ENCODE measurements at places on chromosomes 5 and 9.
A peak's percentile ranks its signal among the peaks of the same experiment; 100 is the strongest.

DNA sequence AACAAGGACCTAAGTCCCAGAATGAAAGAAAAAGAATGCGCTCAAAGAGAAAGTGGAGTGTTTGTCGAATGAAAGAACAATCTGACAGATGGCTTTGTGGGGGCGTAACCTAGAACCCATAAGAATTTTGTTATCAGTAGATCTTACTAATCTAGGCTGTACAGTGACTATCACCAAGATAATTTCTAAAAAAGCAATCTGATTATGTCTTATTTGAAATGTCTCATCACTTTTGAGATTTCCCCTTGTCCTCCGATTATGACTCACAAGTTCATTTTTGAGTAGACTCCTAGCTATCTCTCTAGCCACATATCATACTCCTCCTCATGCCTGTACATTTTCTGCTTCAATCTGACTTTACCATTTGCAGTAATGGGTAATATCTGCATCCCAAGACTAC, 135.6 kb upstream of the SMARCA2 start:
- DNase-seq = no peak

- peak; percentile 67 for DNase-seq
Observed at GRCh38 chr5:150069672-150070627, 16.4 kb downstream of the CSF1R start.

GRCh38 chr5:146040527-146040926, 64.8 kb downstream of the PLAC8L1 start:
- no peak for DNase-seq

- DNase-seq = no peak
Observed at GRCh38 chr5:33513462-33514185, 72.9 kb downstream of the TARS1 start.

- DNase-seq = peak; percentile 94
Observed at GRCh38 chr5:10283927-10284635, 23.6 kb downstream of the CMBL start.

DNA sequence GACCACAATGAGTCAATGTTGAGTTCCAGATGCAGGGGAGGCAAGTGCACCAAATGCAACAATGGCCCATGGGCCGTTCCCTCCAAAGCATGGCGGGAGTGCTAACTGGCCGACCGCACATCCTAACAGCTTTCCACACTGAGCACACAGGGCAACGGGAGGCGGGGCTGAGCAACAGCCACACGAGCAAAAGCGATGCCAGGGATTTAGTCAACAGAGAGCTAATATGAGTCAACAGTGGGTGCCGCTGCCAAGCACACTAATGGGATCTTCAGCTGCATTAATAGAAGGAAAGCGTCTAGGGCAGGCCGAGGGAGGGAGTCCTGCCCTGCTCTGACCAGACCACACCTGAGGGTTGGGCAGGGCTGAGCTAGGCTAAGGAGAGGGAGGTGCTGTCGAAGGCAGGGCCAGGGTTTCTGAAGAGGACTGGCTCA, 4.6 kb downstream of the EPB41L4B start:
- no peak for DNase-seq

DNA sequence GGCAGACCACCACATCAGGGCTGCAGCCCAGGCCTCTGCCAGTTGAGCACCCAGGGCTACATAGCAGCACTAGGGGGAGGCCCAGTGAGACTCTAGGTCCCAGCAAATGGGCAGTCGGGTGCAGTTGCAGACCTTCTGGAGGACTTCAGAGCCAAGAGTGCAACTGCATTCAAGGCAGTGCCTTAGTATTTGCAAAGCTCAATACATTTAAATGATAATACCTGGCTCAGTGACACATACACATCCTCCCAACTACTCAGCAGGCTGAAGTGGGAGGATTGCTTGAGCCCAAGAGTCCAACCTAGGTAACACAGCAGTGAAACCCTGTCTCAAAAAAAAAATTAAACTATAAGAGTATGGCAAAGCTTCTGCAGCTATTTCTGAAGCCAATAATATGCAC, 38.6 kb upstream of the TMOD1 start:
- DNase-seq = no peak

GRCh38 chr9:117403403-117403811, 11.4 kb downstream of the ASTN2 start:
- DNase-seq = no peak

GRCh38 chr9:111969061-111969460, 72.4 kb downstream of the UGCG start:
- DNase-seq = no peak

- peak; percentile 18 for DNase-seq
Observed at GRCh38 chr9:92589923-92590322, 54.1 kb upstream of the ECM2 start.

DNA sequence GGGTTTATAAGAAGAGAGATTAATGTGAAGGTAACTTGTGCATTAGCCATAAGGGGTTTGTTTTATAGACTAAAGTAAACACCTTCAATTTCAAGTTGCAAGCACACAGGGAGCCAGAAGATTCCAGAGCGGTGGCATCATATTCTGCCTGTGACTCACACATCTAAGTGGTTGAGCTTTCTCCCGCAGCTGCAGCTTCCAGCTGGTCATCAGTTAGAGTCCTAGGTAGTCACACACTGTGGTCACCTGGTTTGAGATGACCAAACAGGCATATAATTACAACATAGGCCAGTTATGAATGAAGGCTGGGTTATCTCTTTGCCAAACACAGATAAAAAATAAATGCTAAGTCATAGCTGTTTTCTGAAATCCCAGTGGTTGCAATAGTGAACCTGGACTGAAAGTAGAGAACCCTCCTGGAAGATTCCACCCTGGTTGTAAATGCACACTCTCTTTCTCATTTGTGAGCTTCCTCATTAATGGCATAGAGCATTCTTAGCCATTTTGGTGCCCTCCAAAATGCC, 171.3 kb downstream of the GDNF start:
- peak; percentile 31 for DNase-seq

GRCh38 chr9:35914301-35914807, 5.1 kb downstream of the SPAAR start:
- peak; percentile 53 for DNase-seq
